Stimulated activated naive CD4-positive, alpha-beta T cell treated with Interleukin-2 at 50 U/mL for 16 hours (primary cell): ENCODE measurements at places on chromosomes 4 and X.

DNA sequence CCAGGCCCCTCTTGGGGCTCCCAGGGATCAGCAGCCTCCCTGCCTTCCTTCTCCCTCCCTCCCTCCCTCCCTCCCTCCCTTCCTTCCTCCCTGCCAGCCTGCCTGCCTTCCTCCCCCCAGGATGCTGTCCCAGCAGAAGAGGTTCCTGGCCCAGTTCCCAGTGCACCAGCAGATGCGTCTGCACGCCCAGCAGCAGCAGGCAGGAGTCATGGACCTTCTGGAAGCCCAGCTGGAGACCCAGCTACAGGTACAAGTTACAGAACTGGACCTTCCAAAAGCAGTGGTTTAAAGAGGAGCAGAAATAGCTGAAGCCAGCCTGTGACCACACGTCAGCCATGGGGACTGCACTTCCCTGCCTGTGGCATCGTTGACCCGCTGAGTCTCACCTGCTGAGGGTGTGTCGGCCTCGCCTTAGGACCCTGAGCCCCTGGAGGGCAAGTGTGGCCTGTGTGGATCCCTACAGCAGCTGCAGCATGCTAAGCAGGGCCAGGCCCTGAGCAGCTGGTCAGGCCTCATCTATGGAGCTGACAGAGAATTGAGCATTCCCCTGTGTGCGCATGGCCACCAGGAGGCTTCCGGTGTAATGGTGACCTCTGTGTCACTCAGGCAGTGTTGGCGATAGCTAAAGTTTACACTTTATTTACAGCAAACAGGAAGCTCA, 84.7 kb downstream of the CRMP1 start:
- no peak for DNase-seq

DNA sequence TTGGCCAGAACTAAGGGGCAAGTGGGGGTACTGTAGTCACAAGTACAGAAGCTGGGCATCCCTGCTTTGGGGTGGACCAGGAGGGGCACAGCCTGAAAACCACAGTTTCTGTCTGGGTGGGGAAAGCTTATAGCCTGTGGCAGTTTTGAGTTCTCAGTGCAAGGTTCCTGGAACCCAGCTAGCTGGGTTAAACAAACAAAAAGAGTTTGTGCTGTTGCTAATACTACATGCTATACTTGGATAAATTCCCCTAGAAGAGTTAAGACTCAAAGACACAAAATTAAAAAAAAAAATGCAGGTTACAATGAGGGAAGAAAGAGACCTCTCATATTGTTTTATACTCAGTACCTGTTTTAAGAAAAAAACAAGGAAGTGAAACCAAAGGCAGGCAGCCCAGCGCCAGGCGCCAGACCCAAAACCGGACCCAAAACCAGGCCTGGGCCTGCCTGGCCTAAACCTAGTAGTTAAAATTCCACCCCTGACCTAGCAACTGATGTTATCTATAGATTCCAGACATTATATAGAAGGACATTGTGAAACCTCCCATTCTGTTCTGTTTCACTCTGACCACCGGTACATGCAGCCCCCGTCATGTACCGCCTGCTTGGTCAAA, 50.8 kb downstream of the SLC2A9 start:
- no peak for DNase-seq

DNA sequence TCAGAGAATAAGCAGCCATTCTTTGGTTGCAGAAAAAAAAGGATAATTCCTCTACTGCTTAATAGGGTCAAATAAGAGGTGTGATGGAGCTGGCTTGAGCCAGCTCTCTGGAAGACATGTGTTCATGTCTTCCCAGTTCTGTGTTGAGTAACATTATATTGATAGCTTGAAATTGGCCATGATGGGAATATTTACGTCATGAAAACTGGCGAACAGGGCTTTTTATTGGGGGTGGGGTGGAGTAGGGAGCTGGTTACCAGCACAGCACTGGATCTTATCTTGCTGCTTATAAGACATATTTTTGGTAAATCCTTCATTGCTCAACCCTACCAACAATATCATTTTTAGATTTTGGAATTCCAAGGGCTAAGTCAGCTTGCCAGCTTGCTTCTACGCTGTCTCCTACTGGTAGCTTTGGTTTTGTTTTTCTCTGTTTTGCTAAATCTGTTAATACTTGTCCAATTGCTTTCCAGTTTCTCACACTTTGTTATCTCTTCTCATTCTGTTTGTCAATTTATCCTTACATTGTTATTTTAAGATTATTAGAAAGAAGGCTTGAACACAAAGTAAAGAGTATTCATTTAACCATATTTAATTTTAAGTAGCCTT, 25.3 kb upstream of the GBA3 start:
- DNase-seq: no peak

- no peak for DNase-seq
Observed at GRCh38 chr4:71472946-71473345, 134.1 kb downstream of the SLC4A4 start.

- DNase-seq: no peak
Observed at GRCh38 chr4:60952921-60953320, 247.2 kb upstream of the ADGRL3 start.

DNA sequence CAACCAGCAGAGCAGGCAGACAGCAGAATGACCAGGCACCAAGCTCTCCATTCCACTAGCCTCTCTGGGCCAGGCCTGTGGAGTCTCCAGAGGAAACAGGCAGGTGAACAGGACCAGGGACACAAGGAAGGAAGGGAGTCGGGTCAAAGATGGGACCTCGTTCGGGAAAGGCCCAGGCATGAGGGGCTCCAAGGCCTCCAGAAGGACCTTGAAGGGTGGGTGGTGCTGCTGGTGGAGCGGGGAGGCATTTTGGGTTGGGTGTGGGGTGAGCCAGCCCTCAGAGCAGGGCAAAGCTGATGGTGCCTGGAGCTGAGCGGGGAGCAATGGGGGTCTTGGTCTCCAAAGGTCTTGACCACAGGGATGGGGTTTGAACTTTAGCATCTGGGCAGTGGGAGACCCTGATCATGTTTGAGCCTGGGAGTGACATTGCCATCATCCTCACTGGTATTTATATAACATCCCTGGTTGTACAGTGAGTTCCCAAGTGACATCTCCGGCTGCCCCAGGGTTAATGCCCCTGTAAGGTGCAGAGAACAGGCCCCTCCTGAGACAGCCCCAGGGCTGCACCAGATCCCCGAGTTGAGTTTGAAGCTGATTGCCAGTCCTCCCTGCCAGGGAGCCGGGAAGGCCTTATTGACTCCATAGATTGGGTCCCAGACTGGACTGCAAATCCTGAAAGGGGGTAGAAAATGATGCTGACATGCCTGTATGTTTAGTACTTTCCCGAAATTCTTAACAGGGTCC, 52.7 kb downstream of the PSAPL1 start:
- DNase-seq: no peak

DNA sequence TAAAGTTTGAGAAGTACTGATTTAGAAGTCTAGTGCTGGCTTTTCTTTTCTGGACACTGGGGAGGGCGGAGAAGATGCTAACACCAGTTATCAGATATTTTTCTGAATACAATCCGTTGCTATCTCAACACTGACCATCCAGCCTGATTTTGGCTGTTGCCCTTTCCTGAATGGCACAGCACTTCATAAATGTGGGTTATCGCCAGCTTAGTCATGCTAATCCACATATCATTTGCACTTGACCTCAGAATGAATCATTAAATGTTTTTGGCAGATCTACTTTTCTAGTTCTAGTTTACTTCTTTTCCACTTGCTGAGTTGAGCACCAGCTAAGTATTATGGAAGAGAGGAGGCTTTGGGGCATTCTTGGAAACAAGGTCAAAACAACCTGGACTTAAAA, 60.8 kb upstream of the ESX1 start:
- DNase-seq: no peak

GRCh38 chr4:81499840-81500239, 28.1 kb upstream of the RASGEF1B start:
- DNase-seq: no peak

- no peak for DNase-seq
Observed at GRCh38 chr4:121709766-121710405, 13.1 kb upstream of the ANXA5 start.

DNA sequence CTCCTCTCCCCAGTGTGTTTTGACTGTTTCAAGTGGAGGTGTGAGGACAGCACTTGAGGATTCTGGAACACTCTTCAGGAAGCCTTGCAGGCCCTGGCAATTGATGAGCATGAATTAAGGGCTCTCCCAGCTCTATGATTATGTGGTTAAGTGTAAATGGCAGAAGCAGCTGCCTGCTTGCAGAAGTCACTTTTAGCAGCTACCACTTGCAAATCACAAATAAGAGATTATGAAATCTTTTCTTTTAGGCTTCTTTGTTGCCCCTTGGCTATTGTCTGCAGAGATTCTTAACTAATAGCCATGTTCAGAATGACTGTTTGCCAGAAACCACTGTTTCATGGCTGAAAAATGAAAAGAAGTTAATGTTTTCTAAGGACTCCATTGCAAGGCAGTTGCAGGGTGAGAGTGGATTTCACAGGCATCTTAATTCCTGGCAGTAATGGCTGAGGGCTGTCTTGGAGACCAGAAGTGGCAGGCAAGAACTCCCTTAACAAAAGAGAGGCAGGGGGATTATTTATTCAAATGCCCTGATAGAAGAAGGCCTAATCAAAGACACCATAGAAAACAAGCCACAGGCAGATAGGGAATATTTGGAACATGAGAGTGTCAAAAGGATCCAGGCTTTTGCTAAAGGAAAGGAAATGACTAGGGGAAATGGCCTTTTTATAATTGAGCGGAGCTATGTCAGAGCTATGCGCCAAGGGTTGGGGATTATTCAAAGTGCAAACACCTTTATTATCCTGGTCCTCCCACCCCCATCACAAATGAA, 8.3 kb upstream of the HOPX start:
- DNase-seq: no peak

DNA sequence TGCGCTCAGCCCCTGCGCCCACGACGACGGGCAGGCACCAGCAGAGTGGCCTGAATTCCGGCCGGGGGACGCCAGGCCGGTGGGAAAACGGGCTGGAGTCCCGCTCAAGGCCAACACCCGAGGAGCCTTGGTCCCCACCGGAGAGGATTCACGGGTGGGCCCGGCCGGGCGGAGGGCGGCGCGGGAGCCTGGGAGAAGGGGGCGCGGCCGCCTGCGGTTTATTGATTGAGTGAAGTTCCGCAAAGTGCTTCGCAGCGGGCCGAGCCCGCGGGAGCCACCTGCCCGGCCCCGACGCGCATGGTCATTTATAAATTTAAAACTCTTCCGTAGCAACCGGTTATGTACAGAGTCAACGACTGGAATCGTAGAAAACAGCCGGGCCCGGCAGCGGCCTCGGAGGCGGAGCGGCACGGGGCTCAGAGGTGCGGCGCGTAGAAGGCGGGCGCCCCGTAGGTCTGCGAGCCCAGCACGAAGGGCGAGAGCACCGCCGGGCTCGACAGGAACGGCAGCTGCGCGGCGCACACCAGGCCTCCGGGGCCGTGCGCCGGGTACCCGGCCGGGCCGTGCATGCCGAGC, 3.6 kb downstream of the NKX1-1 start:
- DNase-seq: no peak

DNA sequence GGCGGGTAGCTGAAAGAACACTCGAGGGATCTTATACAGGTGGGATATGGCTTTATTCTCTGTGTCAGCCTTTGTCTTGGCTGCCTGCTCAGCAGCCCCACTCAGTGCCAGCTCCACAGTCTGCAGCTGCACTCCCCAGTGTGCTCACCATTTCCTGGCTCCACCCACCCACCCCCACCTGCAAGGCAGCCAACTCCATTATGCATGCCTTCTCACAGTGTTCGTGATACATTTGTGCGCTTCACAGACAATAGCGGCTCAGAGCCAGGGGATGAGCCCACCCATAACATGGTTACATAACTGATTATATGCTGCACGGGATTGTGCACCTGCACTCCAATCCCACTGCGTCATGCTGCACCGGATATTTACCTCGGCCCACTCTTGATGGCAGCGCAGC, 8.8 kb upstream of the TMEM128 start:
- no peak for DNase-seq

DNA sequence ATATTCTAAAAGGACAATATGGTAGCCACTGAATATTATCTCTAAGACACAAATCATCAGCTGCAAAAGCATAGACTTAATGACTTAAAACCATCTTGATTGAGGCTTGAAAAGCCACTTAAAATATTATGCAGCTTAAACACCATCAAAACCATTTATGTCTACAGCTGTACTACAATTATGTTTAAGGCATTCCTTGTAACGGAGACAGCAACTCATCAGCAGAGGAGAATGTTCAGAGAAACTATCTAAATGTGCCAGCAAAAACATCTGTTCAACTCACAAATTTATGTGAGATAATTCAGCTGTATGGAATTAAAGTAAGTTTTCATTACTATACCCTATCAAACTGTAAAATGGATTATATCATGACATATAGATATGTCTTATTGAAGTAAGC, 147.9 kb upstream of the CTSO start:
- DNase-seq: no peak

DNA sequence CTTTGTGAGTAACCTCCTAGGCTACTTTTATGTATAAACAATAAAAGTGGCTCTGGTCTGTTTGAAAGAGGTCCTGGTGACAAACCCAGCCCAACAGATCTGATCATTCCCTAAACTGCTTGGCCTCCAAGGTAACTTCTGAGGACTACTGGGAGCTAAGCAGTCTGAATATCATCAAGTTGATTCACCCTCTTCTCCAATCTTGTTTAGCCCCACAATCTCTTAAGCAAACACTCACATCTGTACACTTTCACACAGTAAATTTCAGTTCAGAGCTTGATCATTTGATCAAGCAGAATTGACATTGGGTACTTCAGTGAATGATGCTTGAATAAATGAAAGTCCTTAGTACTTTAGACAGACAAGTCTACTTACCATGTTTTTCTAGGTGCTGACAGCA, 74.7 kb downstream of the HCCS start:
- no peak for DNase-seq

- DNase-seq: no peak
Observed at GRCh38 chr4:176360446-176360845, 40.7 kb downstream of the SPCS3 start.

- DNase-seq: peak; percentile 12
Observed at GRCh38 chr4:14783011-14783877, 219.0 kb upstream of the CPEB2 start.

GRCh38 chrX:46573331-46573891, at the start of gene CHST7:
Gene CHST7 (plus strand): TSS chrX:46573765. CDS start chrX:46573932, 167 bp downstream.
- DNase-seq: peak; percentile 57

DNA sequence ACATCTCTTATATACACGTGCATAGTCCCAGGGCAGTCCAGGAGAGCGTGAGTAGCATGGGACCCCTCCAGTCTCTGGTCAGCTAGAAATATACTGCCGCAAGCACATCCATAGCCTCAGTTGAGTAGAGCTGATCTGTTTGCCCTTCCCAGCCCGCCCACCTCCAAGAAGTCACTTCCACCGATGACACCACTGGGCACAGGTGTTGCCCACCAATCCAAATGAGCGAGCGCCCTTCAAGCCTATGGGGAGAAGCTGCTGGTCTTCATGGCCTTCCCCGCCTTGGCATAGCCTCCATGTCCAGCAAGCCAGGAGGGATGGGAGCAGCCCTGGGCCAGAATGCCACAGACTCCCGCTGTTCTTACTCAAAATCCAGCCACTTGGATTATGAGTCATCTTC, 10.2 kb downstream of the DUSP9 start:
- no peak for DNase-seq

- no peak for DNase-seq
Observed at GRCh38 chrX:47797084-47797483, 39.6 kb upstream of the ZNF81 start.

- DNase-seq: no peak
Observed at GRCh38 chrX:149630681-149631233, 835 bp downstream of the TMEM185A start.

GRCh38 chrX:137366018-137366633, 199.8 kb upstream of the ZIC3 start:
- no peak for DNase-seq

GRCh38 chr4:185903205-185903604, 91.2 kb upstream of the SORBS2 start:
- no peak for DNase-seq

GRCh38 chr4:111066887-111067286, 444.0 kb upstream of the PITX2 start:
- DNase-seq: no peak
